ENCODE measurements at places on chromosomes 11 and 22.

- no peak for DNase-seq
Measured at GRCh38 chr11:37774441-37774840, 1176.4 kb upstream of the RAG2 start.

DNA sequence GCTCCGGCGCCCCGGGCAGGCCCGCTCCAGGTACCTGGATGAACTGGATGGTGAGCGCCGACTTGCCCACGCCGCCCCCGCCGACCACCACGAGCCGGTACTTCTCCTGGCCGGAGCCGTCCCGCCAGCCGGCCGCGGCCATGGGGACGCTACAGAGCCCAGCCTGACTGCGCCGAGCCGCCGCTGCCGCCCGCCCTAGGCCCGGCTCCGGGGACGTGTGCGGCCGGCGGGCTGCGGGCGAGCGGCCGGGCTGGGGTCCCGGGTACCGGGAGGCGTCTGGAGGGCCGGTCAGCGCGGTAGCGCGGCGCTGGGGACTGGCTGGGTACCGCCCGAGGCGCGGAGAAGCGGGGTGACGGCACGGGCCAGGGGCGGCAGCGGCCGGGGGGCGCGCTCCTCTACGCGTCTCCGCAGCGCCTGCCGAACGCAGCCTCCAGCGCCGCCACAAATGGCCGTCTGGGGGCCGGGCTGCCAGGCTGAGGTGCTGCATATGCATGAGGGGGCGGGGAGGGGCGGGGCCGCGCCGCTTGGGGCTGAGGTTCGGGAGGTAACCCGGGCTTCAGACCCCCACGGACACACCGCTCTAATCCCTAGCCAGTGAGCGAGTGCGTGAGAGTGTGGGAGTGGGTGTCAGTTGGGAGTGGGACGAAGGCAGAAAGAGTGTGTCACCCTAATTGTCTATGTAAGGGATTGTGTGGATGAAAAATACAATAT lies at the start of gene RRAS2:
RRAS2 (minus strand) TSS at position 455 of the 711 bp plus-strand sequence; CDS start at position 142, 313 bp downstream.
- DNase-seq, result no peak

DNA sequence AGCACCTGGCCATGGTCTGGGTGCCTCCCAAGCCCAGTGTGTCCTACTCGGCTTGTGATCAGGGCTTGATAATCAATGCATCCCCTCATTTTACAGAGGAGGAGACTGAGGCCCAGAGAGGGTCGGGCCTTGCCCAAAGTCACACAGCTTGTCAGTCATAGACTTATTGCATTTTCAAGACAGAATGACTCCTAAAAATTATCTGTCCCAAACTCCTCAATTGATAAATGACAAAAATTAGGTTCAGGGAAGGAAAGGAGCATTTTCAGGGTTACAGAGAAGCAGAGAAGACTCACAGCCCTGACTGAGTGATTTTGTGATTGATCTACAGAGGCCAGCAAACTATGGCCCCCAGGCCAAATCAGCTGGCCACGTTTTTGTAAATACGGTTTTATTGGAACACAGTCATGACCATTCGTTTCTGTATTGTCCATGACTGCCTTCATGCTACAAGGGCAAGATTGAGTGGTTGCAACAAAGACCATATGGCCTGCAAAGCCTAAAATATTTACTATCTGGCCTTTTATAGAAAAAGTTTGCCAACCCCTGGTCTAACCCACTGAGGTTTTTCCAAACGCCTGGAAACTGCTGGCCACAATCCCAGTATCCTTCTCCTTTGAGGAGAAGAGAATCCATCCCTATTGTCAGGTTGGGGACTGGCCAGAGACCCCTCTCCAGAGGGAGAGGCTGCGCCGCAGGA lies 35.1 kb upstream of the NAV2 start:
- DNase-seq, result no peak

GRCh38 chr11:133360860-133361688 lies 171.2 kb downstream of the OPCML start:
- DNase-seq, result no peak

DNA sequence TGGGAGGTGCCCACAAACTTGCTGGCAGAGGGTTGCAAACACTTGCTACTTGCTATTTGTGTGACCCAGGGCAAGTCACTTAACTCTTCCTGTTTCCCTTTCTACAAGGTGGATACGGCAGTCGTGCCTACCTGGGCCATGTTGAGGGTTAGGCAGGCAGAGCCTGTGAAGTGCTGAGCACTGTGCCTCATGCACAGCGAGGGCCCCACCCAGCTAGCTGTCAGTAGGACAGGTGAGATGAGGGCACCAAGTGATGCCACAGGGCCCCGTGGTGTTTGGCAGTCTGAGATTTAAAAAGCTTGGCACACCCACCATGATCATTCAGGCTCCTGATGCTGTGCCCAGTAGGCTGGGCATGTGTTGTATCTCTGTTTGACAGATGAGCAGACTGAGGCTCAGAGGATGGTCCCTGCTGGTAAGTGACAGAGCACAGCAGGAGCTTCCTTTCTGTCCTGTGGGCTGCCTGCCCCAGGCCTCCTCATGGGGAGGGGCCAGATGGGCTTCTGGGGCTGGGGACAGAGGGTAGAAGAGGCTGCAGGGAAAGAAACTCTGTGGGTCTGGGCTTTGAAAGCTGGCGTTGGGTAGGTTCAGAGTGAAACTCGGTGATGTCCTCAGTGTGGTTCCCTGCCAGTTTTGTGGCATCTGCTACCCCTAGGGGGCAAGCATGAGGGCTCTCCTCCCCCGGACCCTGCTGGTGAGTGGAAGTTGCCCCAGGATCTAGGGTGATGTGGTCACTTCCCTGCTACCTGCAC lies 59.3 kb downstream of the TSPAN18 start:
- no peak for DNase-seq

DNA sequence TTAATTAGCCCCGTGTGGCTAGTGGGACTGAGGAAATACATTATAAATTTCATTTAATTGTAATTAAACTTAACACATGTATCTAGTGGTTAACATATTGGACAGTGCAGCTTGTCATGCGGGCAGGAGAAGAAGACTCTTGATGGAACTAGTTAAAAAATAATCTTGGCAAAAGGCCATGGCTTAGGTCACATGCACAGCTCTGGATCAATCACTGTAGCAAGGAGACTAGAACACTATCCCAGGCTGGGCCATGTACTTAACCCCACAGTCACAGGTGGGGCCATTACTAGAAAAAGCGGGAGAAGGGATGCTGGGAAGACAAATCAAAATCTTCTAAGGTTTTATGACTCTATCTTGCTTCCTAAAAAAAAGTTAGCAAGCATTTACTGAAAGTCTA lies 8.7 kb upstream of the HEPACAM start:
- no peak for DNase-seq

GRCh38 chr11:67007126-67007525 lies 15.8 kb upstream of the SYT12 start:
- no peak for DNase-seq

GRCh38 chr11:66489636-66490035 lies 9.4 kb downstream of the DPP3 start:
- no peak for DNase-seq

DNA sequence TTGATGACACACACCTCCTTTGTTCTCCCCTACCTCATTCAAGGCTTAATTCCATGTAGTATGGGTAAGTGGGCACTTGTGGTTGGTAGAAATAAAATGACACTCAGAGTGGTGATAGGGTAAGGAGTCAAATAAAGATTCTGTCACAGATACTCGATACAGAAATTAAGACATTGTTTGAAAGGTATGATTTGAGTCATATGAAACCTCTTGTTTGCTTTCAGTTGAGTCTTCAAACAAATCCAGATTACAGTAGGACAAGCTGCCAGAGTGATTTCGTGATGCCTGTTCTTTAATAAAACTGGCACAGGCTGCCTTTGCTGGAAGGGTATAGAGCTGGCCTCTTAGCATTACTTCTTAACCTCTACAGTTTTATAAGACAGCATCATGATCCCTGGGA lies 182.4 kb downstream of the SPON1 start:
- DNase-seq, result no peak

- DNase-seq, result no peak
Measured at GRCh38 chr11:75276686-75277085, 36.1 kb downstream of the TPBGL start.

- DNase-seq, result no peak
Measured at GRCh38 chr11:10666556-10667520, 26.7 kb downstream of the IRAG1 start.

DNA sequence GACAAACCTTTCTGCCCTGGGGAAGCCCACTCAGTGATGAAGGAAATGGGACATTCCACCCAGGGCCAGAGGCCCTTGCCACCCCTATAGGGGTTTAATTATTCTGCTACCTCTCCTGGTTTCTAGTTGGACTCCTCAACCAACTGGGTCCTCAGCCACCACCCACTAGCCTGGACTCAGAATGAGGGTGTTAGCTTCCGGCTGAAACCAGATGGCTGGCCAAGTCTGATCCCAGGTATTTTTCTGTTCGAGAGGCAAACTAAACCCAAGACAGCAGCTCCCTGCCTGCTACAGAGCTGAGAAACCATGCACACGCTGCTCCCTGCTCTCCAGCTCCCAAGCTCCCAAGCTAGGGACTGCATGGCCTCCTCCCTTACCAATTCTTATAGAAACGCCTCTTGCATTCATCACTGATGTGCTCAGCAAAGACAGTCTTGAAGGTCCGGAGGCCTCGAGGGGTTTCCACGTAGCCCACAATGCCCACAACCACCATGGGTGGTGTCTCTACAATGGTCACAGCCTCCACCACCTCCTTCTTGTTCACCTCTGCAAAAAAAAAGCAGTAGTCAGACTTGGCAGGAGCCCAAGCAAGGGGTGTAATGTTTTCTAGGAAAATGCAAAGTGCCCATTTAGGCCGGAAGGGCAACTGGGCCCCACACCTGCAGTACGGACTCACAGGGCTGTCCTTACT lies 2.2 kb downstream of the RPL3 start:
- DNase-seq, result no peak

DNA sequence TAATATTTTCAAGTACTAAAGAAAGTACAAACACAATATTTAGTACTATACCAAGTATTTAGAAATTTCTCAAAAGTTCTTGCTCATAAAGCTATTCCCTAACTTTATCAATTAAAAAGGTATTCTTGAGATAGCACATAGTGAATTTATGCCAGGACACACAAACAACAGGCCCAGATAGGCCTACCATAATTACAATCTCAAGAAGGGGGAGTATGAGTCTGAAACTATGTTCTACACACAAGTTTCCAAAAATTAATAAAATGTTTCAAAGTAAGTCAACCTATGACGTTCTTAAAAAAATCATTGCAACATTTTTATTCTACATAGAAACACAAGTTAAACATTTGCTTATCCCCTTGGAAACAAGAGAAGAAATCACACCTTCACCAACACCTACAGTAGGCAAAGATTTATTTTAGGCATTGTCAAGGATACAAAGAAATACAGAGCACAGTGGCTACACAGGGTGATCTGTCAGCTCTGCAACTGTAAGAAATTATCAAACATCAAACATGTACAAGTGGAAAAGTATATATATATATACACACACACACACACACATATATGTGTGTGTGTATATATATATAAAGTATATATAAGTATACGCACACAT lies 843.9 kb upstream of the CCDC90B start:
- no peak for DNase-seq

- no peak for DNase-seq
Measured at GRCh38 chr11:13669544-13670488, 1.3 kb downstream of the FAR1 start.

DNA sequence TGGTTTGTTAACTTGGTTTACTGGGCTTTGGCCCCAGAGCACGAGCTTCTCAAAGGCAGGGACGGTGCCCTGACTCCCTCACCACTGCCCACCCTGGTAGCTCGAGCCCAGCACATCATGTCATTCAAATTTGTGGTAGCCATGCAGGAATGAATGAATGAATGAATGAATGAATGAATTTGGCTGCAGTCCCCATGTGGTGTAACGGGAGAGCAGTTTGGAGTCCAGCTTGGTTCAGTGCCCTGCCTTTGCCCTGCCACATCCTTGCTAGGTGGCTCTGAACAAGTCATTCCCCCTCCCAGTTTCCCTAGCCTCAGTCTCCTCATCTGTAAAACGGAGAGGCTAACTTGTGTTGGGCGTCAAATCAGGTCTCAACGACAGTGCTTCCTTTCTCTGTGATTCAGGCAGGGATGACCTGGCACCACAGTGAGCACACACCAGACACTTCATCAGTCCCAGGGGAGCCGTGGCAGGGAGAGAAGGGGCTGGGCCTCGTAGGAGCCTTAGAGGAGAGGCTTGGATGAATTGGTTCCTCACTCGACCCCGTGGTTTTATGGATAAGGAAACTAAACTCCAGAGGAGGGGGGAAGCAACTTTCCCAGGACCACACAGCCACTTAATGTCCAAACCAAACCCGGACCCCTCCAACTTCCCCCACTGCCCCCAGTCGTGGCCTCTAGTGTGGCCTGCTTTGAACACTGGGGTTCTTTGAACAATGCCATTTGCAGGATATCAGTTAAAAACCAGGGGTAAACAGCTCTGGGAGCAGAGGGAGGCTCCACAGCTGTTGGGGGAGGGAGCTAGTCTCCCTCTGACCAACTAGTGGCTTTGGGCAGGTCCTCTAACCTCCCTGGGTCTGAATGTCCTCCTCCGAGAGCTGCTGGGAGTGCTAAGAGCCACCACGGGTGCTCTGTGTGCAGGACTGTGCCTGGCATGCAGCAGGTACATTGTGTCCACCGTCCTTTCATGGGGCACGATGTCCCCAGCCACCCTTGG lies 86.2 kb downstream of the CACNA1I start:
- no peak for DNase-seq

- DNase-seq, result peak; percentile 93
Measured at GRCh38 chr11:79413268-79413667, 27.6 kb downstream of the TENM4 start.

GRCh38 chr22:49725516-49725915 lies 102.2 kb downstream of the BRD1 start:
- no peak for DNase-seq

DNA sequence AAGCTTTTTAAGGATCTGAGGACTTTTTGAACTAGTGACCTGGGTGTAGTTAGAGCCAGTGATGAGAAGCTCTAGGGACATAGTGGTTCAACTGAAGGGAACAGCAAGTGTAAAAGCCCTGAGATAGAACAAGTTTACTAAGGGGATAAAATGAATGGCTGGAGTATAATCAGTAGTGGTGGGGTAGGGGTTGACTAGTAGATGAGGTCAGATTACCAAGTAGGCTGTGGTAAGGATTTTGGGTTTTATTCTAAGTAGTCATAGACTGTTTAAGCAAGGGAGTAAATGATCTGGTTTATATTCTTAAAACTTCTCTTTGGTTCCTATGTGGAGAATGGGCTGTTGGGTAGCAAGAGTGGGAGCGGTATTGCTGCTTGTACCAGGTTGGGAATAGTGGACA lies 15.3 kb downstream of the TRIM44 start:
- DNase-seq, result no peak

DNA sequence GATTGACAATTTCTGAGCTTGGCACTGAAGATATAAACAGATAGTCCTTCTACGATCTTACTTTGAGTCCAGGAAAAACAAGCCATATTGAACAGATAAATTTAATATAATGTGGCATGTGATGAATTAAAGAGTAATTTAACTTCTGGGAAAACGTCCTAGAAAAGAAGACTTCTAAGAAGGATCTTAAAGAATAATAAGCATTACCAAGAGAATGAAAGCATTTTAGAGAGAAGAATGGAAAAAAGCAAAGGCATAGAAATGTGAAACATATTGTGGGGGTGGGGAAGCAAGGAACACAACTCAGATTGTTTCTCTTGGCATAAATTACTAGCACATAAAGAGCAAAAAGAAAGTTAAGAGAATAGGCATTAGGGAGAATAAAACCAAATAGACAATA lies 5.4 kb downstream of the DDIAS start:
- DNase-seq, result no peak

- DNase-seq, result no peak
Measured at GRCh38 chr11:1177020-1177770, 19.4 kb downstream of the MUC5AC start.
